ENCODE measurements at places on chromosomes 16 and 17. TPM values are rescaled to one million over a fixed set of nuclear protein-coding genes. Genes with fewer than 3 reads are reported as not detected.

Gene NPIPB2
- 2.7 TPM for total RNA-seq

Gene NPIPA3
- total RNA-seq: 1.1 TPM

Gene CMTM2
- not detected for total RNA-seq

Gene KRTAP9-2
- not detected for total RNA-seq

Gene STH
- not detected for total RNA-seq

Gene ANKRD40CL
- not detected for total RNA-seq
